ENCODE measurements at places on chromosomes 2 and 18.

DNA sequence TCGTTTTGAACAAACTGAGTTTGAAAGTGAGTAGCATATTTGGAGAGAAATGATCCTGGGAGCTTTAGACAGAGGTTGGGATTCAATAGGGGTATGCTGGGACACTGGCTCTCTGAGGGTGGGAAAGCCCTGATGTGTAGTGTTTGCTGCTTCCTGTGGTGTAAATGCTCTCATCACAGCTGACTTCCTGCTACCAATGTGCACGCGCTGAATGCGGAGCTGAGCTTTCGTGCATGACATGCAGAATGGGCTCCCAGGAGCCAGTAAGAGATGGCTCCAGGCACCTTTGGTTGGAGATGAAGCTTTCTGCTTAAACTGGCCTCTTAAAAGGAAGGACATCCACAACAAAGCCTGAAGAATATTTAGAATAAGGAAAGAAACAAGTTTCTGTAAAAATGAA, 224.1 kb upstream of the CCDC150 start:
- no peak for DNase-seq

DNA sequence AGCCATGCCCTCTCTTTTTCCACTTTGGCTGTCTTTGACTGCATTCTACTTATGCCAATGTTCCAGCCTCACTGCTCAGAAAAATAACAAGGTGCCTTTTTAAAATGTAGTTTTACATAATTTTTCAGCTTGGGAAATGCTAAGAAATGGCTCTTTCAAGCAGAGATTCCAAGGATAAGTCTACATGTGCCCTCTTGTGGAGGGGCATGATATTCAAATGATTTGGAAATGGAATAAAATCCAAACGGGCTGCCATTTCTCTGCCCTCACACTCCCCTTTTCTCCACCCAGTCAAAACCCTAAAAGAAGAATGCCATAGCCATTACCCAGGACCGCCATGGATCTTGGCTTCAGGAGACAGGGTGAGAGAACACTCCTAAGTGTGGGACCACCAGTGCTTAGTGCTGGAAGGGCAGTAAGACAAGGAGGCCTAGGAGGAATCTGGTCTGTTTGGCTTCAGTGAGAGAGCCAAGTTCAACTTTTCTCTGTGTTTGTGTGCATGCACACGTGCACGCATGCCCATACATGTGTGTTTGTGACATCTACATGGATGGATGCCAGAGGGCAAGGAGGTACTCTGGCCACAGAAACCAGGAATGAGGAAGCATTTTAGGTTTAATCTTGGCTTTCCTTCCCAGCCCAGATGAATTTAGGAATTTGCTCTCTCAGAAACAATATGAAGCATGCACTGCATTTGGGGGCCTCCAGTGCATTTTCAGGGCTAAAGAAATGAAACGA, 174.0 kb upstream of the SLC14A2 start:
- DNase-seq = peak; percentile 17

- DNase-seq = no peak
These were observed 154.5 kb downstream of the RPIA start for GRCh38 chr2:88845772-88846661.

DNA sequence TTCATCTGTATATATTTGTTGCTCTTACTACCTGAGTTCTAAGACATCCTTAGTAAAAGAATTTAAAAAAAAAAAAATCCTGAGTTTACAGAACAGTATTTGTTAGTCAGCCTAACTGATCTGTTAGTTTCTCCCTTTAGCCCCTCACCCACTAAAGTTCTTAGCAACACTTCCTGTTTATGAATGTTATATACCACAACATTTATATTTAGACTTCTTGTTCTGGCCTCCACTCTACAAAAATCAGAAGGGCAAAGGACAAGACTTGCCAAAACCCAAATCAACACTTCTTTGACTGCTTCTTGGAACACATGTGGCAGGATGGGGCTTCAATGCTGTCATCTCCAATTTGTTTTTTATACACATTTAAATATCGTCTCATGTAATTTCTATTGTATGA, 71.1 kb downstream of the MGAT5 start:
- no peak for DNase-seq

DNA sequence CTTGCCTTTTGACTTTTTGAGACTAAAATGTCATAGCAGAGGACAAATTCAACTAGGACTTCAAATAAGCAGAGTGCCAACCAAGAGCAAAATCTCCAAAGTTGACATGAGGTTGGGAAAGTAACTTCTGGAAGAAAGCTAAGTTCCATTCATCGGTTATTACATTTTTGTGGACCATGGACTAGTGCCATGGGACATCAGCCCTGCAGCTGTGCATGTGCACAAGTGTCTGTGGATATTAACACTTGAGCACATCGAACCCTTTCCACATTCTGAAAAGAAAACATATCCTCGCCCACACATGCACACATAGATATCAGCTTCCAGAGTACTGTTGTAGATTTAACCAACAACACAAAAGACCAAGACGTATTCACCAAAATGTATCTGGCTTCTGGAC, 262.6 kb downstream of the NYAP2 start:
- DNase-seq = no peak

GRCh38 chr2:96764253-96764637, 3.5 kb downstream of the CNNM4 start:
- no peak for DNase-seq

- DNase-seq = no peak
These were observed 29.0 kb upstream of the CFAP36 start for GRCh38 chr2:55490554-55490953.

DNA sequence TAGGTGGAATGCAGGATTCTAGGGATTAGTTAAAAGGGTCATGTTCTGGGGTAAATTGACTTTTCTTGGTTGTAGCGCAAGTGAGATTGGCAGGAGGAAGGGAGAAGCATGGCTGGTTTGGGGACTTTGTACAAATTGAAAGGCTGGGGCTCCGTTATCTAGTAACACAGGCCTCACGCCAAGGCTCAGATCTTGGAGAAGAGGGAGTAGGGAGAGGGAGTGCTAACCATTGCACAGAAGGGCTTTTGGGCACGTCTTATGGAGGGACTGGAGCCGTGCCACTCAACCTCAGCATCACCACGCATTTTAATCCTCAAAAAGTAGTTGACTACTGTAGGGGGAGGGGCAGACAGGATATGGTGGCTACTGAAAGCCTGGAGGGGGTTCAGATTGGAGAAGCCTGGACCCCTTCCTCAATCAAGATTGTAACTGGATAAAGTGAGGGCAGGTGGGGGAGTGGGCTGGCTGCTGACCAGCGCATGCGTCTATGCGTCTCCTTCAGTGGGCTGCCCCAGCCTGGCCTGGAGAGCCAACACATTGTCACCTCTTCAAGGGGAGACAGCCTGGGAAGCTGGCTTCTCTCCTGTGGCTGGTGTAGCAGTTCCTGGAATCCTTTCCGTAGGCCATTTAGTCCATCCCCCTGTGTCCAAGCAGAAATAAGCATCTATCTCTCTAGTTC, 14.3 kb downstream of the IGFBP5 start:
- DNase-seq = no peak

- no peak for DNase-seq
These were observed 10.6 kb downstream of the SCN3A start for GRCh38 chr2:165193178-165193777.

GRCh38 chr2:141162314-141162713, 968.5 kb downstream of the LRP1B start:
- DNase-seq = no peak

DNA sequence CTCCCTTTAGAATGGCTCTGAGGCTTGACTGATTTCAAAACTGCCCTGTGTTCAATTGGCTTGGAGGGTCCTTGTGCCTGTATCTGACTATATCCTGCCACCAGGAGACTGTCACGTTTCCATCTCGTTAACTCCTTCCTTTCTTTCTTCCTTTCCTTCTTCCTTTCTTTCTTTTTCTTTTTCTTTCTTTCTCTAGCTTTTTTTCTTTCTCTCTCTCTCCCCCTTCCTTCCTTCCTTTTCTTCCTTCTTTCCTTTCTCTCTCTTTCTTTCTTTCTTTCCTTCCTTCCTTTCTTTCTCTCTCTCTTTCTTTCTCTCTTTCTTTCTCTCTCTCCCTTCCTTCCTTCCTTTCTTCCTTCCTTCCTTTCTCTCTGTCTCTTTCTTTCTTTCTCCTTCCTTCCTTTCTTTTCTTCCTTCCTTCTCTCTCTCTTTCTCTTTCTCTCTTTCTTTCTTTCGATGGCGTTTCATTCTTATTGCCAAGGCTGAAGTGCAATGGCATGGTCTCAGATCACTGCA, 38.1 kb upstream of the EML6 start:
- DNase-seq = no peak

GRCh38 chr18:21047126-21047525, 64.5 kb downstream of the ROCK1 start:
- no peak for DNase-seq

GRCh38 chr2:227054006-227054405, 110.0 kb downstream of the COL4A4 start:
- DNase-seq = no peak

GRCh38 chr18:58080451-58080850, 36.4 kb downstream of the NEDD4L start:
- DNase-seq = no peak

- no peak for DNase-seq
These were observed 84.4 kb upstream of the DYNAP start for GRCh38 chr18:54506516-54507261.

- DNase-seq = no peak
These were observed 536.8 kb downstream of the XIRP2 start for GRCh38 chr2:167424803-167425755.

- DNase-seq = no peak
These were observed 448.3 kb downstream of the ARHGAP15 start for GRCh38 chr2:143577489-143577888.

DNA sequence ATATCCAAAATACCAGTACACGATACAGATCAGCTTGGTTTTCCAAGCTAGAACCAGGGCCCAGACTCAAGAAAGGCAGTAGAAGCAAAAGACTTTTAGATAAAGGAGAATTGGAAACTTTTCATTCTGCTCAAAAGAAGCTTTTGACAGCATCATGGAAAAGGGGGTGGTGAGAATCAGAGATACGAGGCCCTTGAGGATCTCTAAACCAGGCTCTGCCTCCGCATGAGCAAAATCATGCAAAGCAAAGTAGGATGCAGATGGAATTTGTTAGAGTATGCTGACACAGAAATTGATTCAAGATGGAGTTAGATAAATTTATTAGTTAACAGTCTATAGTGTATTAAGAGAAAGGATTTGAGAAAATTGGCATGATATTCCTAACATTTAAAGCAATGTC, 39.8 kb downstream of the FAM98A start:
- DNase-seq = no peak

GRCh38 chr2:74373221-74373676, 6.9 kb downstream of the DCTN1 start:
- peak; percentile 66 for DNase-seq
